T-cell (primary cell): ENCODE measurements at places on chromosomes 3 and 15.

DNA sequence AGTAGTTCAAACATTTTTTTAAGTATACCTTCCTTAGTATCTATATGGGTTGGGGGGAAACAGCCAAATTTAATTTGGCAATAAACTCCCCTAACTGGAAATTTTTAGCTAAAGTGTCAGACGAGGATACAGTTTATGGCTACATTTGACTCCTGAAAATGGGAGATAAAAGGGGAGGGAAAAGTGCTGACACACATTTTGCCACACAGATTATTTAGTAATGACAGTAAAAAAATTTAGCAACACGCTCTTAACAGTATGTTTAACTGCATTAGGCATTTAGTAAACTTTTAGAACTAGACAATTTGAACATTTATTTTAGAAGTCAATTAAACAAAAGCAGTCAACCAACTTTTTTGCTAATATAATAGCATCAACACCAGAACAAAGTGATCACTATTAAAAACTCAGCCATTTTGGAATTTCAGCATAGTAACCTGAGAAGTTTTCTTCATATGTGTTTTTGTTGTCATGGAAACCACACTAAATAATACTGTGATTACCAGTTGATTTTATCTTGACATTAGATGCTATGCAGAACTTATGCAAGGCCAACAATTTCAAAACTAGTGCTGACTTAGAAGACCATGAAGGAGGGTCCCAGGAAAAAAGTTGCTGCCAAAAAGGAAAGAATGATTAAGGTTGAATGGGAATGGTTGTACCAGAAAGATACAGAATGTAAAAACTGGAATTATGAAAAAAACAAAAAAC lies 47.0 kb upstream of the TFG start:
- no peak overlapping the region for H3K27ac ChIP-seq
- no peaks in the 10 kb centered on the region for H3K27me3 ChIP-seq
- H3K4me3 ChIP-seq, result no peak overlapping the region
- H3K36me3 ChIP-seq, result no peaks in the 10 kb centered on the region
- no peaks in the 10 kb centered on the region for H3K4me1 ChIP-seq
- no peak for DNase-seq

DNA sequence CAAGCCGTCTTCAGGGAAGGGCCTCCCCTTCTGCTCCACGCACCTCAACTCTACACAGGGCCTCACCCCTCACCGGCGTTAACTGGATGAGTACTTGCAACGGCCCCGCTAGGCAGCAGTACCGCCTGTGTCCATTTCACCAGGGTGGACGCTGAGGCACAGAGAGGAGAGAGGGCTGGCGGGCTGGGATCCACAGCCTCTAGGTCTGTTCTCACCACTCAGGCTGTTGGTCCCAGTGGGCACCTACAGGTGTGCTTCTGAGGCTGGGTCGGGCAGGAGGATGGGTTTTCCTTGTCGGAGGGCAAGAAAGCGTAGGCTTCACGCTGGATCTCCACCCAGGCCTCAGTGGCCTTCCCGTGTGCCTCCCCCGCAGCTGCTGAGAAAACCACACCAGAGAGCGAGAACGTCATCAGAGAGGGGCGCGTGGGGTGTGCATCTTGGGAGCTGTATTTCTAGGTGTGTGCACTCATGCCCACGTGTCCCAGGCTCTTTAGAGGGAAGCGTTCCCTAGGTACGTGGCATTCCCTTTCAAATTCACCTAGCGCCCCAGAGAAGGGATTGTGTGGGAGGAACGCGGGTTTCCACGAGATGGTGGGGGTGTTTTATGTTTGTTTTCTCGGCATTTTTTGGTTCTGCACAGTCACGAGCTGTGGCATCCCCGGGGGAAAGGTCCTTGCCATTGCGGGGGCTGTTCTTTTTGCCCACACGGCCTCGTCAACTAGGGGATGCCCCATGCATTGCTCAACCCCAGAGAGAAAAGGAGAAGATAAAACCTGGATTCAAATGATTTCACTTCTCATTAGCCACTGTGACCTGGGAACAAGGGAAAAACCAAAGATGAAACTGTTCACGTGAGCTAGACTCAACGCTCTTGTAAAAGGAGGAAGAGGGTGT lies 67.7 kb downstream of the MGLL start:
- no peak overlapping the region for H3K27ac ChIP-seq
- H3K27me3 ChIP-seq, result peaks cover 34% of the 10 kb centered on the region
- H3K4me1 ChIP-seq, result peaks cover 7% of the 10 kb centered on the region

- no peak overlapping the region for H3K27ac ChIP-seq
- H3K4me3 ChIP-seq, result no peak overlapping the region
- peaks cover 11% of the 10 kb centered on the region for H3K4me1 ChIP-seq
- no peak for DNase-seq
- no peaks in the 10 kb centered on the region for H3K36me3 ChIP-seq
Measured at GRCh38 chr3:177340243-177340830, 143.1 kb upstream of the TBL1XR1 start.

DNA sequence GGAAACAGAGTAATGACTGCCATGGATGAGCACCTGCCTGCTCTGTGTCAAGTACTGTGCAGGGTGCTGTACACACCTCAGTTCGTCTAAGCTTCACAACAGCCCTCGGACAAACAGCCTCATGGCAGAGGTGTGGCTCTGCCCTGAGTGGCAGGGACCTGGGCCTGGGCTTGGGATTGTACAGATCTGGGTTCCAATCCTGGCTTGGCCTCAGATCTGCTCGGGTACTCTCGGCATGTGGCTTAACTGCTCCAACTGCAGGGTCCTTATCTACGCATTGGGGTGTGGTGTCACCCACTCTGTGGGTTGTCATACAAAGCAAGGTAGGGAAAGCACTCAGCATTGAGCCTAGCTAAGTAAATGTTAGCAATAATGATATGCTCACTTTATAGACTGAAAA lies 46.6 kb upstream of the SEC13 start:
- H3K27ac ChIP-seq, result no peak overlapping the region
- peaks cover 9% of the 10 kb centered on the region for H3K27me3 ChIP-seq
- H3K4me1 ChIP-seq, result no peaks in the 10 kb centered on the region
- H3K4me3 ChIP-seq, result no peak overlapping the region
- H3K36me3 ChIP-seq, result no peaks in the 10 kb centered on the region
- no peak for DNase-seq

- DNase-seq, result no peak
- no peak overlapping the region for H3K4me3 ChIP-seq
- peaks cover 2% of the 10 kb centered on the region for H3K27me3 ChIP-seq
- H3K4me1 ChIP-seq, result no peaks in the 10 kb centered on the region
Measured at GRCh38 chr15:92625251-92625980, 30.2 kb downstream of the FAM174B start.
